ENCODE measurements at places on chromosomes 5 and 9.

DNA sequence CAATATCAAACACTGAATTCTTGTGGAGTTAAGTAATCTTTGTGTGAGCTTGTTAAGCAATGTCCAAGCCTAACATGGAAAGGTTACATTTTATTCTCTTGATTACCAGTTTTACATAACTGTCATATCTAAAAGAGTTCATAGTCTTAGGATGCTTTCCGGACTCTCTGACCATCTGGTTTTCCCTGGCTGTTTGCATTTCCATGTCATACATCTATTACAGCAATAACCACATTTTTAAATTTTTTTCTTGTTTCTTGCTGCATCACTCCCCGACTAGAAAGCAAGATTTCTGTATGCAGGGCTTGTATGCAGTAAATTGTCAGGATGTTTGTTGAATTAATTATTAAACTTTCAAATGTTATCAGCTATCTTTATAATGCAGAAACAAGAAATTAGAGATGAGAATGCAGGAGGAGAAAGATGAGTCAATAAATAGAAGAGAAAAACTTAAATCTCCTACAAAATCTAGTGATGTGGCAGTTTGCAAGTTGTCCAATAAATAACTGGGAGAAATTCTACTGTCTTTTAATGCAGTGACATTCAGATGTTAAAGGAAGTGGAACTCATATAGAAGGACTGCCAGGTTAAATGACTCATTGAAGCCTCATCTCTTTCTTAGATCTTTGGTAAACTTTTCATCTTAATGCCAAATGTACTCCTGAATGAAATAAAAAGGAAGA lies 179.6 kb upstream of the SGCD start:
- DNase-seq: no peak

- no peak for DNase-seq
Measured at GRCh38 chr5:54655761-54656160, 138.2 kb downstream of the SNX18 start.

DNA sequence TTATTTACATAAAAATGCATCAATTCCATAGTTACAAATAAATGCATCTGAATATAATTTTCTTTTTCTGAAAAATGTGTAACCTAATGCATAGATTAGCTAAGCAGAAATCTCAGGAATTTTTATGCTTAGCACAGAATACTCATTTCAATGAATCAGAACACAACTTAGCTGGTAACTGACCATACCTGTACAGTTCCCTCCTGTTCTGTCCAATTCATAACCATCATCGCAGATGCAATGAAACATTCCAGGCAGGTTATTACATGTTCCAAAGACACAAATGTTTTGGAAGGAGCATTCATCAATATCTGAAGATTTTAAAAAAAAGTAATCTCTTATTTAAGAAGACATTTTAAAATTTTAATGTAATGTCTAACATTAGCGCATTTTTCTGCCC lies 219.4 kb downstream of the FBN2 start:
- DNase-seq: no peak

DNA sequence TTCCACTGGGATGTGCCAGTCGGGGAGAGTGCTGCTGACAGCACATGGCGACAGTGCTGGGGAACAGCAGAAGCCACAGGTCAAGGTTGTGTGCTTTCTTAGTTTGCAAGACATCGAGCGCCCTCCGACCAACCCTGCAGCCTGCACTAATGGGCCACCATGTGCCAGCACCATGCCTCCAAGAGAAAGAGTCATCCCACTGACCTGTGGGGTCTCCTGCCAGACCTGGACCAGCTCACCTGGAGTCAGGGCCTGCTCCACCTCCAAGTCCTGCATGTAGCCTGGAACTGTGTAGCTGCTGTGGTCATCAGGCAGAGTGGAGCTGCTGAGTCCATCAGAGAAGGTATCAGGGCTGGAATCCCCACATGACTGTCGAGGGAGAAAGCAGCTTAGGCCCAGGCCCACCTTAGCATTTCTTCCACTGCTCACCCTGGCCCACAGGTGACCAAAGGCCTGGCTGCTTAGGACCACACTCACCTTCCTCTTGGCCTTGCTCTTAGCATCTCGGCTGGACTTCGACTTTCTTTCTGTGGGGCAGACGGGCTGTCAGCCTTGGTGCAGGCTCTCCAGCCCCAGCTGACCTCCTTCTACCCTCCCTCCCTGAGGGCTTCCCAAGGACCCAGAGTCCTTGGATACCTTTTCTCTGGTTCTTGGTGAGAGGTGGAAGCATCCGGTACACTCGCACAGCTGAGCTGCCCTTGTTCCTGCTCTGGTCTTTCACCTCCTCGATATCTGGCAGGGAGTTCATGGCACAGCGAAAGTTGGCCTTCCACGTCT lies 4.1 kb downstream of the IRF1 start:
- no peak for DNase-seq

- DNase-seq: no peak
Measured at GRCh38 chr5:38347896-38348295, 89.5 kb downstream of the EGFLAM start.

DNA sequence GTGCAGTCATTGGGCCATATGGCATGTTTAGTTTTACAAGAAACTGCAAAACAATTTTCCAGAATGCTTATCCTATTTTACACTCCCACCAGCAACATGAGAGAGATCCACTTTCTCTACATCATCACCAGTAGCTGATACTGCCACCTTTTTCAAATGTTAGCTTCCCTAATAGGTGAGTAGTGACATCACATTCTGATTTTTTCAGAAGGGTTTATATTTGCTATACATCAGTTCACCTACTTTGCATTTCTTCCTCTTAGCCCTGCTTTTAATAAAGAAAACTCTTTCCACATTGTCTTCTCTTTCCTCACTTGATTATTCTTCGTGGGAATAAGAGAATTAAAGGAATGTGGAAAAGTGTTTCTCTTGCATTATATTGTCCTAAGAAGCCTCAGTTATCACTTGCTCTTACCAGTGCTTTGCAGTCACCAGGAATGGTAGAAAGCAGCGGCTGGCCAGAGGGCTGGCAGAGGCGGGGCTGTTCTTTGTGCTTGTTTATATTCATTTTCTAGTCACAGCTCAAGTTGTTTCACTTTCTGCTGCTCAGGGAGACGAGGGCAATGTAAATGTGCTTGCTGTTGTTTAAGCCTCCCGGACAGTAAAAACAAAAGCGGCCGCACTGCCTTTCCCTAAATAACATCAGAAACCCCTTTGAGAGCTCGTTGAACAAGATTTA lies 164.8 kb downstream of the HSD17B3 start:
- no peak for DNase-seq
